Kasumi-1 (cell line): ENCODE measurements at places on chromosomes 2 and 18.

GRCh38 chr2:45008296-45009129 is 739 bp downstream of the SIX2 start:
- DNase-seq = peak; percentile 57

GRCh38 chr18:75588412-75588811 is 160.9 kb upstream of the SMIM21 start:
- DNase-seq = no peak

DNA sequence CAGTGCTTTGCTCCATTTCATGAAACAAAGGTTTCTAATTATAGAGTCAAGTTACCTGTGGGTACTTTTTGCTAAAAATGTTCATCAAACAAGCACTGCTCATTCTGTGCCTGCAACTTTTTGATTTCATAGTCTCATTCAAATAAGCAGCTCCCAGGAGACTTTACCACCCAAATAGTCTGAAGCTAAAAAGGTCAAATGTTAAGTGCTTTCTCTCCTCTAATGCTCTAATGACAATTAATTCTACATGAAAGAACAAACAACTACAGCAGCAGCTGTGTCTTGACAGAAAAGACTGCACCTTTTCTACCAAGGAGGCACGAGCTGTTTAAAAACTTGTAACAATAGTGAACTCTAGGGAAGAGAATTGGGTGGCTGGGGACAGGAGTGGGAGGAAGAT is 65.3 kb downstream of the CCDC93 start:
- no peak for DNase-seq

DNA sequence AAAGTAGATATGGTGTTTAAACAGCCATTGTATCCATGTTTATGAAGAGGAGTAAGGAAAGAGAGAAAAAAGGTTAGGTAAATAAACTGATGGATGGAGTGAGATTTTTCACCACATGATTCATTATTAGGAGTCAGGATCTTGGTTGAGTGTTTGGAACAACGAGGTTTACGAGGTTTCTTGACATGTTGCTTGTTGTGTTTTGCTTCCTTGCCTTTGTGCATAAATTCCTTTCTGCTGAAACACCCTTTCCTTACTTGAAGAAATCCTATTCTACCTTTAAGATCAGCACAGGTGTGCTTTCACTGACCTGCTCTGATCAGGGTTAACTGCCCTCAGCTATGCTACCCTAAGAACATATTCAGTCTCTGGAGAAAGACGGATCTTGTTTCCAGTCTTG is 66.6 kb downstream of the EFEMP1 start:
- no peak for DNase-seq

DNA sequence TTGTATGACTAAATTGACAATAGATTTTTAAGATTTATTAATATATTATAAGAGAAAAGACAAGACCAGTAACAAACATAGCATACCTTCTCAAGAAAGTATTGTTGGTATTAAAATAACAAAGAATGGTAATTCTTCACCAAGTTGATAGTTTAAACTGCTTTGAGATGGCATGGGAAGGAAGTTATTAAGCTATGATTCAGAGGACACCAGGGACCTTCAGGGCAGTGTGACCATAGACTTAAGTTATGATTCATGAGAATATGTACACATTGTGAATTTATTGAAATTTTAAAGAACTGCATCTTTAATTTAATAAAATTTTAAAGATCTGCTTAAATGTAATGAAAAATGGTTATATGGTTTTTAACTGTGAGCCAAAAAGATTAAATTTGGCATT is 205.7 kb downstream of the DSEL start:
- DNase-seq = no peak

DNA sequence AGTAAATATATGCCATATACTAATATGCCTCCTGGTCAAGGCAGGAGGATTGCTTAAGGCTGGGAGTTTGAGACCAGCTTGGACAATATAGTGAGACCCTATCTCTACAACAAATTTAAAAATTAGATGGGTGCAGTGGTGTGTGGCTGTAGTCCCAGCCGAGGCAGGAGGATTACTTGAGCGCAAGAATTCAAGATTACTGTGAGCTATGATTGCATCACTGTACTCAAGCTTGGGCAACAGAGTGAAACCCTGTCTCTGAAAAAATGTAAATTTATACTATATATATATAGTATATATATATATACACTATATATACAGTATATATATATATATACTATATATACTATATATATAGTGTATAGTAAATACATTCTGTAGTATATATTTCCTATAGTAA is 30.0 kb upstream of the NPC1 start:
- DNase-seq = no peak

- DNase-seq = peak; percentile 22
Measured at GRCh38 chr2:203498161-203498560, 36.9 kb downstream of the RAPH1 start.

DNA sequence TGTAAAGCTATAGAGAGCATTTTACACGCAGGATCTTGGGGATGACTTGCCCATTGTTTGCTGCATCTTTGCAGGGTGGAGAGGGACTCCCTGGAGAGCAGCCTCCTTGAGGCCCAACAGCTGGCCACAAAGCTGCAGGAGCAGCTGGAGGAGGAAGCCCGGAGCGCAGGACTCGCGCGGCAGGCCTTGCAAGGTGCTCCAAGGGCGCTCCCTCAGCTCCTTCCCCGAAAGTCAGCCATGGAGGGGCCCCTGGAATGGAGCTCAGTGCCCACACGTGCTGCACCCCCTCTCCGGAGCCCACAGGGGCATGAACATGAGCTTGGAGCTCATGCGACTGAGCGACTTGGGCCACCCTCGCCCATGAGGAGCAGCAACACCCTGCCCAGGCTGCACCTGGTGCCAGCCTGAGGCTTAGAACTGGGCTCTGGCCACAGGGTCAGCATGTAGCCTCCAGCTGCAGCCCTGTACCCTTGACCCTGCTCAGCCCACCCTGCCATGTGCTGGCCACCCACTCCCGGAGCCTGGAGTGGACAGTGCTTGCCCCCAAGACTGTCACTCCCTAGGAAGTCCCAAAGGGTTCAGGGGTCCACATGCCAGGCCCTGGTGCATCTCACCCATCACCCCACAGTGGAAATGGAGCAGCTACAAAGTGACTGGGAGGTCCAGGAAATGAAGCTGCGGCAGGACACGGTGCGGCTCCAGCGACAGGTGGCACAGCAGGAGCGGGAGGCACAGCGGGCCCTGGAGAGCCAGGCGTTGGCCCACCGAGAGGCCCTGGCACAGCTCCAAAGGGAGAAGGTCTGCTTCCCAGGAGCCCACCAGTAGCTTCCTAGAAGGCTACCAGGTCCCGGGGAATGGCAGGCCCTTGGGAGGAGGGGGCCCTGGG is 43.0 kb downstream of the CROCC2 start:
- no peak for DNase-seq

- no peak for DNase-seq
Measured at GRCh38 chr18:49880661-49881060, 67.3 kb upstream of the ACAA2 start.

DNA sequence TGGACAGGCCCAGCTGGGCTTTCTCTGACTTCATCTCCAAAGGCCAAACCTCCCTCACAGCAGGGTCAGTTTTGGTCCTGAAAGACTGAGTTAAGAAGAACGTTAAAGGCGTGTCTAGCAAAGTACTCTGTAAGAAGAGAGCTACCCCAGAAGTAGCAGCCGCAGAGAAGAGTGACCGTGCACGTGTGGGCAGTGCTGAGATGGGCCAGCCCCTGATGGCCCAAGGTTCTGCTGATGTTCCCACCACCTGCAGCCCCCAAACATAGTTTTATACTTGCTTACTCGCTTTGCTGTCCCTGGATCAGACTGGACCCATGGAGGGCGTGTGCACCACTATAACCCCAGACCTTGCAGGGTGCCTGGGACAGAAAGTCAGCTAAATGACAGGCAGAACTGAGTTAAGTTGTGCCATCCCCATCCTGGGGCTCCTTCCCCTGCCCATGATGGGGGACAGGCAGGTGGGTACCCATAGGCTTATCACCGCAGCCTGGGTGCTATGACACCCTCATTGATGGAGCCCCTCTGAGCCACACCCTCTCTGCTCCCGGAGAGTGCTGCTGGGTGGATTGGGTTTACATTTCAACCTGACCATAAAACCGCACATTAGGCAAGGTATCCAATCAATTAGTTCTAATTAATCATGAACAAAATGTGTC is 367.3 kb upstream of the HS6ST1 start:
- no peak for DNase-seq

- DNase-seq = no peak
Measured at GRCh38 chr2:144430722-144431391, 89.1 kb downstream of the ZEB2 start.

GRCh38 chr18:10401930-10402329 is 52.5 kb upstream of the APCDD1 start:
- no peak for DNase-seq

DNA sequence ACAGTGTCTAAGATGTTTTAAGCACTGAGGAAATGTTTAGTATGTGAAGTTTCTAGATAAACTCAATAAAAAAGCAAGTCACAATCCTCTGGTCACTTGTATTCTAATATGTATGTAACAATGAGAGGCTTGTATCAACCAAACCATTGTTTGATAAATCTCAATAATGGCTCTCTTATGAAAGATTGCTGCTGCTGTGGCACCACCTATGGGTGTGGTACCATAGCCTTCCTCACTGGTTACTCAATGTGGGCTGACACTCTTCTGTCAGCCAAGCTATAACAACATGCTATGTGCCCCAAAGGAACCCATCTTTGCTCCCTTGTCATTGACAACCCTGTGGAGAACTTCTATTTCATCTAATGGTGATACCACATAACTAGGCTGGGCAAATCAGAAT is 12.6 kb upstream of the RAB1A start:
- peak; percentile 25 for DNase-seq

DNA sequence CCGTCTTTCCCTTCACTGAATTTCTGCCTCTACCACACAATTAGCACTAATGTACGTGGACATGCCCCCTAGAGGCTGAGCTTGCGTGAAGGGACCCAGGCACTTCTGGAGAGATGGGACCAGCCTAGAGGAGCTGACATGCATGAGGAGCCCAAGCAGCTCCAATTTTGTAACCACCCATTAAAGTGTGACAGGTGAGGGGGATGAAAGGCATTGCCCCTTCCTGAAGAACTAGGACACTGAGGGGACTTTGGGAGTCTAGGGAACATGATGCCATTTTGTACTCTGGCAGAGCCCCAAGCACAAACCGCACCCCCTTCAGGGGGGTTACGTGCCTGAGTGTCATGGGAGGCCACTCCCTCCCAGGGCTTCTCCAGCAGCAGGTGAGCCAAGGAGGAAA is 63.6 kb downstream of the HNRNPLL start:
- DNase-seq = no peak

GRCh38 chr2:53631313-53632125 is 136.1 kb upstream of the CHAC2 start:
- DNase-seq = no peak

DNA sequence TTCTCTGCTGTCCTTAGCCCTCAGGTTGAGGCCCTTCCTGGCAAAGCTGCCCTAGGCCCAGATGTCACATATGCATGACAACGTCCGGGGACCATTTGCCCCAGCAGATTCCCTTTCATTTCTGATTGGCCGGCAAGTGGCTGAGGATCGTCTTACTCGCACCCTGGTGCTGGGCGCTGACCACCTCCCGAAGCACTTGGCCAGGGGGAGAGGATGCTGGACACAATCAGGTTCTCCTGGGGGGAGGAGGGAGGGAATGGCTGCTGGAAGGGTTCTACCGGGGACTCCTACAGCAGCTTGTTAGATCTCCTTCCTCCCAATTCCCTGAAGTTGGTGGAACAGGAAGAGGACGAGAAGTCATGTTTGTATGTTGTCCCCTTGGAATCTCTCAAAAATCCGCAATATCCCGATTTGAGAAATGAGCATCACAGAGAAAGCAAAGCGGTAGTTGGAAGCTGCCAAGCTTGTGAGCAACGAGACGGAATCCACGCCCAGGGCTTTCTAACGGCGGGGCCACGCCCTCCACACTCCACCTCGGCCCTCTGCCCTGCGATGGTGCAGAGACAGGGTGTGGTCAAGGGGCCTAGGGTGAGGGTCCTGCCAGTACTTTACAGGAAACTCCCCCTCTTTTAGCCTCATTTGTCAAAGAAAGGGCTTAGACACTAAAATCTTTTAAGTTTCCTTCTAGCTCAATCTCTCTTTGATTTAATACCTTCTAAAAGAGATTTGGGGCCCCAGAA is 61.8 kb upstream of the YWHAQ start:
- DNase-seq = no peak

DNA sequence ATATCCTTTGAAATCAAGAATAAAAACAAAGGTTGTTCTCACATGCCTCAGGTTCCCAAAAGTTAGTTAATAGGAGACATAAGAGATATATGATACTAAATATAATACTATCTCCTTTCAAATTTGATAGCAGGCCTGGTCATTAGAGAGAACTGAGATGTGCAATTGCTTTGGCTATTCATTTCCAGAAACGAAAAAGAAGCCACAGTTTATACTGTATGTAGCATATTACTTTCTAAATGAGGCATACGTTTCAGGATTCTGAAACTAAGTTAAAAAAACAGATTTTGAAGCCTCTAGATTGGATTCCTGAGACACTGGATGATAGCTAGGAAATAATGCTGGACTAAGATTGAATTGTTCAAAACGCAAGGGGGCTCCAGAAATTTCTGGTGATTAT is 7.1 kb downstream of the PPP1R1C start:
- no peak for DNase-seq

- DNase-seq = no peak
Measured at GRCh38 chr2:190462611-190463010, 54.5 kb downstream of the MFSD6 start.

- DNase-seq = no peak
Measured at GRCh38 chr2:112646102-112646719, 472 bp downstream of the SLC20A1 start.

DNA sequence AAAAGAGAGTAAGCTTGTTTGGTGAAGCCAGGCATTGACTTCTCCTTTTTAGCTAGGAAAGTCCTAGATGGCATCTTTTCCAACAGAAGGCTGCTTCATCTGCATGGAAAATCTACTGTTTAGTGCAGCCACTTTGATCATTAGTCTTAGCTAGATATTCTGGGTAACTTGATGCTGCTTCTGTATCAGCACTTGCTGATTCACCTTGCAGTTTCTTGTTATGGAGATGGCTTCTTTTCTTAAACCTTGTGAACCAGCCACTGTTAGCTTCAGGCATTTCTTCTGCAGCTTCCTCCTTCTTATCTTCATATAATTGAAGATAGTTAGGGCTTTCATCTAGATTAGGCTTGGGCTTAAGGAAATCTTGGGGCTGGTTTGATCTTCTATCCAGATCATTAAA is 639.7 kb downstream of the TDRD15 start:
- no peak for DNase-seq

DNA sequence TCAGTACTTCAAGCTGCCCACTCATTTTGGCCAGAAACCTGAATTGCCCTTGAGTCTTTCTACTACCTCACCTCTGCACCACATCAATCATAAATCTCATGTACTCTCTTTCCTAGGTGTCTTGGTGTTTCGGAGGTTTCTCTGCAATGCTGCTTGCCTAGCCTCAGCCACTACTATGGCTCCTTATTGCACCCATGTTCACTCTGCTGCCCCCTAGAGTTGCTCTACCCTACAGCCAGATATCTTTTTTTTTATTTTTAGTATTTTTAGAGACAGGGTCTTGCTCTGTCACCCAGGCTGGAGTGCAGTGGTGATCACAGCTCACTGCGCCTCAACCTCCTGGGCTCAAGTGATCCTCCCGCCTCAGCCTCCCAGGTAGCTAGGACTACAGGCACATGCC is 413.0 kb downstream of the PTPRM start:
- DNase-seq = no peak
